ENCODE measurements at places on chromosomes 16 and 17. TPM values are rescaled to one million over a fixed set of nuclear protein-coding genes. Genes with fewer than 3 reads are reported as not detected.

The PRDM7 gene
- not detected for total RNA-seq

The PLEKHM1 gene
- total RNA-seq = 27.5 TPM

The RPA1 gene
- total RNA-seq = 94.2 TPM

- DNase-seq = no peak
These were observed 6.9 kb downstream of the KRT24 start for GRCh38 chr17:40696651-40697072.

DNA sequence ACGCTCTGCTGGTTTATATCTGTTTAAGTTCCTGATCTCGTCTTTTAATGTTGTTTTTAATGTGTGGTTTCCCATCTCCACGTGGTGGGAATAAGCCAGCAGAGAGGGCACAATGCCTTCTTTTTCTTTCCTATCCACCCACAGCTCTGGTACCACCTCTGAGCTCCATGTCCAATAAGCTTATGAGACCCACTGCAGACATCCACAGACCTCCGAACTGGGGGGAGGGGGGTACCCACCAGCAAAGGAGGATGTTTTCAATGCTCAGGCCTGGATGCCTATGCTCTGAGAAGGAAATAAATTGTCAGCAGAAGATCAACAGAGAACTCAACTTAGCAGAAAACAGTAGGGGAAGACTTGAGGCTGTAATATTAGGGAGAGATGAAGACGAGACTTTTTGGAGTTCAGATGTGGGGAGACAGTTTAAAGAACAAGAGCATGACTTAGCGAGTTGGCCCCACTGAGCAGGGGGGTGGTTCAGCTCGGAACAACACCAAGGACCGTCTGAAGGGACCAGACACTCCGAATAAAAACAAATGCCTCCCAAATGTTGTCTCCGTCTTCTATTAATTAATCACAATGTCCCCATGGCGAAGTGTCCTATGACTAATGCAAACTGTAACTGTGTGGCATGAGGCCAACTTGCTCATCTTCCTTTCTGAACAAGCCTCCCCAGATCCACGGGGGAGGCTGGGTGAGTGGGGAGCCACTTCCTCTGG lies 62.7 kb downstream of the GAS7 start:
- no peak for DNase-seq

DNA sequence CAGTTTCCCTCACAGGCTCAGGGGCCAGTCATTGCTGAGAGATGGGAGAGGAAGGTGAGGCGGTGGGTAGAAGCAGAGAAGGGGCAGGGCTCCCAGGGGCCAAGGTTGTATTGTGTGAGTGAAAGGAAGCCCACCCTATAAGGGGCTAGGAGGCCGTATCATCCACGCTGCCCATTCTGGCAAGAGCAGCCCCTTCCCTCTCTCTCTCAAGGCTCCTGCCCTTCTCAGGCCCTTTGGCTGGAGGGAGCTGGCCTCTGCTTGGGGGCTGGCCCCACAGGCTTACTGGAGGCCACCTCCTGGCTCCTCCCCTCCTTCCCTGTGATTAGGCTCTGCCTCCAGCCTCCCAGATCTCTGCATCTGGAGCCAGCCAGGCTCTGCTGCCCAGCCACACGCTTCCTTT lies 7.6 kb downstream of the TBKBP1 start:
- no peak for DNase-seq

DNA sequence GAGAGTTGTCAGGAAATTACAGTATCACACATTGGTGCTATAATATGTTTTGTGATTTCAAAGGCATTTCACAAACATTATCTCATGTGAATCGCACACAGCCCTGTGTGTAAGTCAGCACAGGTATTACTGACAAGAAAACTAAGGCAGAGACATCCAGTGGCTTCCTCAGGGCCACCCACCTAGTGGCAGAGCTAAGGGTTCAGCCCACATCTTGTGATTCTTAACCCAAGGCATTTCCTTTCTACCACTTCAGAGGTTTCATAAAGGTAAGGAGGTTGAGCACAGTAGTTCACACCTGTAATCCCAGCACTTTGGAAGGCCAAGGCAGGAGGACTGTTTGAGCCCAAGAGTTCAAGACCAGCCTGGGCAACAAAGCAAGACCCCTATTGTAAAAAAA lies 58.2 kb downstream of the STX8 start:
- no peak for DNase-seq

GRCh38 chr16:30349675-30350074 lies 5.4 kb downstream of the CD2BP2 start:
- no peak for DNase-seq

DNA sequence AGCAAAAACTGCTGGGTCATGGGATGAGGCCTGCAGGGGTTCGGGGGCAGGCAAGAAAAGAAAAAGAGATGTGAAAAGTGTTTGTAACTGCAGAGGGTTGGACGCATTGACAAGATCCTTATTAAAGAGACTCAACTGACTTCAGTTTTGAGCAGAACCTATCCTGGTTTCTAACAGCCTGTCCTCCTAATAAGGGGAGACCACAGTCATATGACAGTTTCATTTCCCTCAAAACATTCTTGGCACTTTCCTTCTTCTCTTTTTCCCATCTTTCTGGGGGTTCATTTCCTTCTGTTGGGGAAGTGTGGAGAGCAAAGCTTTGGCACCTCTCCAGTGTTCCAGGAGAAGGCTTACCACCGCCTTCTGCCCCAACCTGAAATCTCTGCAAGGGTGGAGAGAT lies 118.5 kb downstream of the MAF start:
- no peak for DNase-seq

DNA sequence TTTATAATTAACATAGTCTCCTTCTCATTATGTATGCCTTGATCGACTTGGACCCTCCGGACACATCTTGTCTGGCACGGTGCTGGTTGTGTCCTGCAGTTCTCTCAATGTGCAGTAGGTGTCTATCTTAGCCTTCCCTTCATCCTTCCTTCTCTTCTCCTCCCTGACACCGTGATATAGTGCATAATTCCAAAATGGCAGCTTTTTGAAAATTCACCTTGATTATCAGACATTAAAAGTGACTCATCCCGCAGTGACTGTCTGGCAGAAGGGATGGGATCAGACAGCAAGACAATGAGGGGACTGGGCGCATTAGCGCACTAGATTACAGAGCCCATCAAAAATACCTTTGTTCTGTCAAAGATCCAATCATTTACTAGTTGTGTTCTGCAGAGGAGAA lies 70.0 kb upstream of the PMFBP1 start:
- DNase-seq = no peak

DNA sequence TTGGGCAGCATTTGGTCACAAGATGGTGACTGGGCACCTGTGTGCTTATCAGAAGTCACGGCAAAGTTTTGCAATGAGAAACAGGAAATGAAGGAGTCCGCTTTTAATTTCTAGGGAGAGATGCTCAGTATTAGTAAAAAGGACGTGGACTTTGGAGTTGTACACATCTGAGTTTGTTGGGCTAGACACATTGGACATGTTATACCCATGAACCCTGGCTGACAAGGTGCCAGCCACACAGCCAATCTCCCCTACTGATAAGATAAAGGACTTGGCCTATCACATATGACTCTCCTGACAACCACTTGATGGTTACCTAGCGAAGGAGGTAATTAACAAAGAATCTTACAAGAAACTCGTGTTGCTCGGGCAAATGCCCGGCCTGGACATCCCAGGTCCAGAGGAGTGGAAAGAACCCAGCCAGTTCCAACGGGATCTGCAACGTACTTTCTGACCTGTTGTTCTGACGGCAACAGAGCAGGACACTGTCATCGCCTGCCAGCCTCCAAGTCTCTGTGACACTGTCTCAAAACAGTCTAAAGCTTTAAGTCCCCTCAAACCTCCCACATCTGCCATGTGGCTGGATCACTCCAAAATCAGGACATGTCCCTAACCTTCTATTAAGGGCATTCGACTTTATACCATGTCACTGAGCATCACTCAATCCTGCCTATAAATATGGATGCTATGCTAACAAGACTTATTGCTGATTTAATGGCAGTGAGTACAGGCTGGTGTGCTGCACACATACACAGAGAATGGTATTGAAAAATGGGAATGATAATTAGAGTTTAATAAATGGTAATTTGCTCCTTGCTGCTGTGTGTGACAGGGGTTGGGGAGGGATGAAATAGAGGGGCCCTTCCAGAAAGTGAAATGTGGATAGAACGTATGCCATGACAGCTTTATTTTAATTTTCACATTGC lies 47.6 kb upstream of the LYRM9 start:
- no peak for DNase-seq

DNA sequence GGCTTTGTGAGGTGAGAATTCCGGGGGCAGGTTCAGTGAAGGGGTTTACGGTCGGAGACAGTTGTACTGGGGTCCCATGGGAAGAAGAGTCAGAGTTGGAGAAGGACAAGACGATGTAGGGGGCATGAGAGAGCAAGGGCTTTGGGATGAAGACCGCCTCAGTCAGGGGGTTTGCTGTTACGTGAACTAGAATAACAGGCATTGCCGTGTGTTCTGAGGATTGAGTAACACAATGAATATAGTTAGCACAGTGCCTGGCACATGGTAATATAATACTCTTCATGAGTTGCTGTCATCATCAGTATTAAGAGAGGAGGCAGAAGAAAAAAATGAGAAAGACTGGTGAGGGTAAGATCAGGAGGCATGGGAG lies 577 bp downstream of the ZNF646 start:
- DNase-seq = no peak

GRCh38 chr16:76942089-76942488 lies 248.9 kb upstream of the MON1B start:
- DNase-seq = no peak

DNA sequence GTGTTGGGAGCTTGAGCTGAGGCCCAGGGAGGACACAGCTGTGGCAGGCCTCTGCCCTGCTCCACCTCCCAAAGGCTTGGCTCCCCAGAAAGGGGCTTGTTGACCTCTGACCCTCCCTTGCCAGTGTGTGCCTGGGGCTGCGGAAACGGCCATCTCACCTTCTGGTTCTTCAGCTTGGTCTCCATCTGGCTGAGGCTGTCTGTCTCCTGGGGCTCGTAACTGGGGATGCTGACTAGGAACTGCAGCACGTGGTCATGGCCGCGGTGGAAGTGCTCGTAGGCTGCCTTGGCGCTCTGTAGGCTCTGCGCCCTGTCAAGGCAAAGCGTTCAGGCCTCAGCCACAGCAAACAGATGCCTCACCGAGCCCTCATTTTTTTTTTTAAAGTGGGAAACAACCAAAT lies 42.7 kb downstream of the UBN1 start:
- no peak for DNase-seq

- DNase-seq = no peak
These were observed 54.7 kb upstream of the CDH11 start for GRCh38 chr16:65176603-65177002.

DNA sequence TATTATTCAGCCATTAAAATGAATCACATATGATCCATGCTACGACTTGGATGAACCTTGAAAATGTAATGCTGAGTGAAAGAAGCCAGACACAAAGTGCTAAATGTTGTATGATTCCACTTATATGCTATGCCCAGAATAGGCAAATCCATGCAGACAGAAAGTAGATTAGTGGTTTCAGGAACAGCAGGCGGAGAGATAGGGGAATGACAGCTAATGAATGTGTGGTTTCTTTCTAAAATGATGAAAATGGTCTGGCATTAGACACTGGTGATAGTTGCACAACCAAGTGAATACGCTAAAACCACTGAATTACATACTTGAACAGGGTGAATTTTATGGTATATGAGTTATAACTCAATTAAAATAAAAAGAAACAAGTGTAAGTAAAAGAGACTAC lies 121.8 kb upstream of the NOG start:
- DNase-seq = no peak

GRCh38 chr16:13378151-13378550 lies 476.8 kb downstream of the SHISA9 start:
- no peak for DNase-seq

DNA sequence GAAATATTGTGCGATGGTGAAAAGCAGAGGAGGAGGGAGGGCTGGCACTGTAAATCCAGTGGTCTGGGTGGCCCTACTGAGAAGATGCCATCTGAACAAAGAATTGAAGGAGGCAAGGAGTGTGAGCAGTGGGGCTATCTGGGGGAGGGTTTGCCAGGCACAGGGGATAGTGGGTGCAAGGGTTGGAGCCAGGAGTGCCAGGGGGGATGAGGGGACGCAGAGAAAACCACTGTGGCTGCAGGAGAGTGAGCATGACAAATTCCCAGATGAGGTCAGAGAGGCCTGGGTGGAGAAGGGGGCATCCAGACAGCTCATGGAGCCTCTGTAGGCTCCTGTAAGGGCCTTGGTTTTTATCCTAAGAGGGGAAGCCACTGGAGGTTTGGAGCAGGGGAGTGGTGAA lies 4.8 kb downstream of the XYLT2 start:
- DNase-seq = no peak

DNA sequence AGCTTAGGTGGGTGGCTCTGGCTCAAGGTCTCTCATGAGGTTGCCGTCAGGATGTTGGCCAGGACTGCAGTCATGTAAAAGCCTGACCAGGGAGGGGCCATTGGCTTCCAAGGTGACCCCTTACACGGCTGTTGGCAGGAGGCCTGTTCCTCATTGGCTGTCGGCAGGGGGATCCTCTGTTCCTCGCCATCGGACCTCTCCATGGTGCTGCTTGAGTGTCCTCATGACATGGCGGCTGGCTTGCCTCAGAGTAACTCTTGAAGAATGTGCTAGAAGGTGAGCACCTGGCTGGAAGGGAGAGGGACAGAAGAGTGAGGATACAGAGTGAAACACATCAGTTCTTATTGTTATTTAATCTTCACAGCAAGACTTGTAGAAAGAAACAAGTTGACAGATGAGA lies 4.7 kb upstream of the RPRML start:
- no peak for DNase-seq

DNA sequence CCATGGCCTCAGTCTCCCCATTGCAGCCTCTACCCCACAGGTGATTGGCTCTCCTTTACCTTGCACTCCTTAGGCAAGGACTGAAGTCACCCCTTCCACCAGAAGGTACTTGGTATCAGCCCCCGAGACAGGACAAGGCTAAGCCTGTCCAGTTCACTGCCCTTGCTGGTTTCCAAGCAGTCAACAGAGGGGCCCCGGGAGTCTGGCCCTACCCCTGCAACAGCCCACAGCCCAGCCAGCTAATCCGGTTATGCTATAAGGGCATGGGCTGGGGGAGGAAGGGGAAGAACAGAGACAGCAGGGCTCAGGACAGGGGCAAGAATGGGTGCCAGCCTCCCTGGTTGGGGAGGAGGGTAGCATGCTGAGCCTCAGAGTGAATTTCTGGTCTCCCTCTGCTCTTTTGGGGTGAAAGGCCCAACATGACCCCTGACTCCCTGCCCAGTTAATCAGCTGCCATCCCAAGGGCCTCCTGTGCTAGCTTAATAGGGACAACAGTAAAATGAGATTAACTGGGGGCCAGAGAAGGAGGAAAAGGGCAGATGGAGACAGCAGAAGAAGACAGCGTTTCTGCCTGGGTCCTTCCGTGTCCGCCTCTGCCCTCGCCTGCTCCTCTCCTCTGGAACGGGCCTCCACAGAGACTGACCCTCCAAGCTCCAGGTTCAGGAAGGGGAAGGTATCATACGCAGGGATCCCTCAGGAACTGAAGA lies 10.7 kb downstream of the DLG4 start:
- DNase-seq = no peak

- no peak for DNase-seq
These were observed 26.8 kb upstream of the NKD1 start for GRCh38 chr16:50521246-50521900.

DNA sequence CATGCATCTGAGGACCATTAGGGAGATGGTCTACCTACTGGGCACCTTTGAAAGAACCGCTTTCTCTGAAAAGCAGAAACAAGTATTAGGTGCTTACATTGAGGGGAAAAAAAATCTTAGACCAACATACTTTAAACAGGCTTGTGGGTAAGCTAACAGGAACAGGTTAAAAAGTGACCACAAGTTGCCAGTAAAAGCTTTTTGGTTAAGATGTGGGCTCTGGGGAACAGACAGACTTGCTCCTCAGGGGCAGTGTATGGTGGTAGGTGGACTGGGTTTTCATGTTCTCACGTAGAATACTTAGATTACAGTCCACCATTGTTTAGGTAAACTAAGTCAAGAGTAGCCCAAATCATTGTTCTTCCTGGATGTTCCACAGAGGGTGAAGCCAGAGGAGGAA lies 41.2 kb downstream of the REXO5 start:
- DNase-seq = no peak
